ENCODE measurements at places on chromosomes 1 and 21.

DNA sequence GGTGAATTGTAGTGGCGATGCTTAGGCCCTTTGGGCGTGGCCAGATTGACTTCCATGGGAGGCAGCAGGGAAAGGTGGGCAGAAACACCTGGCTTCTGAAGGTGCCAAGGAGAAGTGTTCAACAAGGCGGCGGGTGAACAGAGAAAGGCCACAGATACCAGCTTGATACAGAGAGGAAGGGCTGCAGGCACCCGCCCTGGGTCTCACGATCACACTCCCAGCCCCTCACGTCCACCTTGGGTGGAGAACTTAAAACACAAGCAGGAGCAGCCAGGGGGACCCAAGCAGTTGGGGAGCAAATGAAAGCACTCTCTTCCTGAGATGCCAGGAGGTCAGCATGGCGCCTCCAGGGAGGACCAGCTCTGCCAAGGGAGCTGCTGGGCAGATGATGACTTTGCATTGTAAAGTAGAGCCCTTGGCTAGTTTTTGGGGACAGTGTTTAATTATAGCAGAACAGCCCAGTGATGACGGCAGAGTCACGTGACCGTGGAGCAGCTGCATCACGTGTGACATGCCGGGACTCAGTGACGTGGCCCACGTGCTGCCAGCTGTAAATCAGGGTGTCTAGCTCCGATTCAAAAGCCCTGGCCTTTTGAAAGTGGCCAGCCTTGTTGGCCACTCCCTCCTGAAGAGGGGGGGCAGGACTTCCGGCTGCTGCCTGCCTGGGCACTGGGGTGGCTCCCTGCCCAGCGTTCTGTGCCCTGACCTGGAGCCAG is 19.0 kb downstream of the SLC37A1 start:
- DNase-seq = no peak

- DNase-seq = no peak
Observed at GRCh38 chr1:19662313-19662712, 2.4 kb upstream of the HTR6 start.

DNA sequence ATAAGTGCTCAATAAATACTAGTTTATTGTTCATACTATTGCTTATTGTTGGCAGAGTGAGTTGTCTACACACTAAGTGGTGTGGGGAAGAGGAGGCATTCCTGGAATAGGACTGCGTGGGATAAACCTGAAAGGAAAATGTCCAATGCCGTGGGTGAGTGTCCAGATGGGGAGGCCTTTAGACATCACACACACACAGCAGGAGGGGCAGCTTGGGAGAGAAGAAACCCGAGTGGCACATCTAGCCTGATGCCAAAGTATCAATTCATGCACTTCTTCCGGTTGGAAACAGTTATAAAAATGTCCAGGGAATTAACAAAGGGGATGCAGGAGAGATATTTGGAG is 27.3 kb downstream of the CCN1 start:
- DNase-seq = no peak

DNA sequence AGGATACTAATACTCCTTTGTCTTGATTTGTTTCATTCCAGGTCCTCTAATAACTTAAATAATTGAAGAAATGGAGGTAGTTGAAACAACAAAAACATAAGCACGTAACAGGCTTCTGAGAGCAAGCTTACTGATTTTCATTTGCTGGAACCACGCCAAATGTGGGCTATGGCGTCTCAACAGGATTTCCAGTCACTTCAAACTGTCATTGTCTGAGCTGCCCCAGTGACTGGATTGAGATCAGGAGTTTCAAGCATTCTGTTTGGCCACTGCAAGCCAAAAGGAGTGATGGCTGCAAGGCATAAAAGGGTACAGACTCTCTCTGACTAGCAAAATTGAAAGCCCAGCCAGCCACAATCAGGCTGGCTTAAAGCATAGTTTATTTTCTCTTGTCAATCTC is 289.9 kb downstream of the DPYD start:
- no peak for DNase-seq

GRCh38 chr1:109619576-109620400 is at the start of the genes AMPD2 and GNAT2:
TSS of gene AMPD2 (plus strand) at chr1:109619837. CDS start at chr1:109621176, 1,339 bp downstream.
TSS of gene GNAT2 (minus strand) at chr1:109619616. CDS start at chr1:109612870, 6,746 bp downstream.
- DNase-seq = peak; percentile 40

DNA sequence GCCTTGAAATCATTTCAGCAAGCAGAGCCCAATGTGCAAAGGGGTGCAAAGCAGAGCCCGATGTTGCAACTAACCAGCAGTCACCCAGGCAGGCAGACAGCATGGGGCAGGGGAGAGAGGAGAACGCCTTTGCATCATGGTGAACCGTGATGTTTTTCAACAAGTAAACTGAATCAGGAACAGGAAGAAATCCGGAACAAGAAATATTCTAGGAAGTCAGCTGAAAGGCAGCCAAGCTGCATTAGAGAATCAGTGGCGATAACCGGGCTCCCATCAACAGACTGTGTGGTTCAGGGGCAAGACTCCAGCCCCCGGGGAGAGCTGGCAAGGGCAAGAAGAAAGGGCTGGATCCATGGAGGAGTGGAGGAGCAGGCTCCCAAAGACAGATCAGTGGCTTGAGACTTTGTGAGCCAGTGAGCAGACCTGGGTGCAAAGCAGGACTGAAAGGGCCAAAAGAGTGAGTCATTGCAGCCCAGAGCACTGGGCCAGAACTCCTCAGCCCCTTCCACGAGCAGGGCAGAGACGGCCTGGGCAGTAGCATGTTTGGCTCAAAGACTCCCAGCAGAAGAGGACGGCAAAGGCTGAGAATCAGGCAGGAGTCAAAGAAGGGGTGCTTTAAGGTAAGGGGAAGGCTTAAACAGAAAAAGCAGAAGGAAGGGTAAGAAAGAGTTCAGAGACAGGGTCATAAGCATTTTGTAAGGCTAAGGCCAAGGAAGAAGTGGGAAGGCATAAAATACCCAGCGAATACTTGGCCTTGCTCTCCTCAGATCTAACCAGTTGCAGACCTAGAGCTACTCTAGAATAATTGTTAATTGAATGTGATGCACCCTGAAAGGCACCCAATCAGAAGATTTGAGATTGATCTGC is 155.0 kb downstream of the SETD4 start:
- DNase-seq = no peak
